ENCODE measurements at places on chromosomes 5 and 9.

GRCh38 chr5:132774896-132775295 is 2.1 kb downstream of the SEPTIN8 start:
- DNase-seq: no peak

DNA sequence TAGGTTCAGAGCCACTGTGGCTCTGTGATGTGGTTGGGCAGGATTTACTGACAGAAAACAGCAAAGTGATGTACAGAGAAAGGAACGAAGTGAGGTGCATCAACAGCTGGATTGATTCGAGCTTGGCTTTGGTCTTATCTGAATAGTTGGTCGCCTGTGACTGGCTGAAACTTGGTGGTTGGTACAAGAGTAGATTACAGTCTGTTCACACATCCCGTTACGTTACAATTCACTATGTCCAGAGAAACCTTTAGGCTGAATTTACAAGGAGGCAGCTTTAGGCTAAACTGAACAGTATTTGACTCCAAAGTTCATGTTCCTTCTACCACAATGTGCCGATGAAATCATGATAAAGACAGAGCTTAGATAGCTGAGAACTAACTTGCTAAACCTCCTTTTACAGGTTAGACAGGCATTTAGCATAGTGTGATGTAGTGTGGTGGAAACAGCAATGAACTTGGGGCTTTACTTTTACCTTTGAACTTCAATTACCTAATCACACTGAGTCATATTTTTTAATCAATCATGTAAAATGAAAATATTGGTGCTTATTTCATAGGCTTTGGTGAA is 210.2 kb upstream of the PUM3 start:
- no peak for DNase-seq

GRCh38 chr5:120326651-120327050 is 137.4 kb upstream of the PRR16 start:
- DNase-seq: no peak

DNA sequence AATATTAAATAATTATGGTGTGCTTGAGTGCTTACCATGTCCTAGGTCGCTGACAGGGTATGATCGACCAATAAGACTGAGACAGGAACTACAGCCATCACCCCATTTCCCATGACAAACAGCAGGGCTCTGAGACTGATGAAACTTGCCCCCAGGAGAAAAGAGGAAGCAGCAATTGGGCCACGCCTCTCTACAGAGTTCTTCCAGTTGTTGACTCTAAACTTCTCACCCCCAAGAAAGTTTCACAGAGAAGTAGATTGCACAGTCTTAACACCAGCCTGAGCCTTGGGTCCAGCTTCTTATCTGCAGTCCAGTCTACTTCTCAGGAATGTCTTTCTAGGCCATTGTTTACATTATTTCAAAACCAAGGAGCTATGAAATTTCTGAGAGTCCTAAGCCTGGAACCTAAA is 182.2 kb upstream of the ANKRD55 start:
- no peak for DNase-seq

- no peak for DNase-seq
These were observed 72.0 kb upstream of the CEP78 start for GRCh38 chr9:78163834-78164233.

GRCh38 chr9:35727676-35728040 is 4.3 kb downstream of the TLN1 start:
- no peak for DNase-seq

- no peak for DNase-seq
These were observed 78.2 kb downstream of the SNX18 start for GRCh38 chr5:54595721-54596120.

DNA sequence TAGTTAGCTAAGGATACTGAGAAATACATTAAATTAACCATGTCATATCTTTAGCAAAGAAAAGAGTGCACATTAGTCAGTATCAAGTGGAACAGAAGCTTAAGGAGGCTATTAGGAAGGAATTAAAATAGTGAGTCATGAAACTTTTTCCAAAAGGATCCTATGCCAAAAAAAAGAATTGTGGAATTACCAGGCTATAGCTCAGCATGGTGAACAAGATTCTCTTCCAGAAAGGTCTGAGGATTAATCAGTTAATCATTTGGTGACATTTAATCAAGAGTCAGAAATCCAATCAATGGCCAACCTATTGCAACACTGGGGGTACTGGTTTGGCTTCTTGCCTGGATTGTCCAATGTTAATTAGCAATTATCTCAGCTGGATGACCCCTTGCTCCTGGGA is 244.5 kb upstream of the NMUR2 start:
- DNase-seq: no peak

DNA sequence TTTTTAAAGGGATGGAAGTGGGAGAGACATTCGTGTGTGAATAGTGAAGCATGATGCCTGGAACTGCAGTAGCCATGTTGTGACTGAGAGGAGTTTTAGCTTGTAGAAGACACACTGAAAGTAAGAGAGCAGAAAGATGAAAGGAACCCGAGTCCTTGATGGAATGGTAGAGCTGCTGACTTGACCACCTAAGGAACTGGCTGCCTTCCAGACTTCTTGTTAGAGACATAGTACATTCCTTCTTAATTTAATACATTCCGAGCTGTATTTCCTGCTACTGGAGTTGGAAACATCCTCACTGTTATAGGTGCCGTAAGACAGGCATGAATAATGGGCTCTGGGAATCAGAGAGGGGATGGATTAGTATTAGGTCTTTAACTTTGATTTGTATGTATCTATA is 7.4 kb downstream of the CER1 start:
- peak; percentile 3 for DNase-seq

GRCh38 chr9:121619545-121620324 is 31.7 kb upstream of the DAB2IP start:
- no peak for DNase-seq

- no peak for DNase-seq
These were observed 129.3 kb downstream of the ENTREP1 start for GRCh38 chr9:69454321-69454720.

- no peak for DNase-seq
These were observed 55.4 kb upstream of the PPARGC1B start for GRCh38 chr5:149674686-149675085.

GRCh38 chr5:92207151-92207550 is 824.0 kb upstream of the ARRDC3 start:
- DNase-seq: no peak

- DNase-seq: peak; percentile 83
These were observed 7.7 kb downstream of the B4GALT7 start for GRCh38 chr5:177607452-177608192.

- DNase-seq: peak; percentile 53
These were observed 739 bp downstream of the PPP2CA start for GRCh38 chr5:134224888-134225779.

GRCh38 chr9:32413424-32413823 is 29.0 kb downstream of the ACO1 start:
- no peak for DNase-seq

DNA sequence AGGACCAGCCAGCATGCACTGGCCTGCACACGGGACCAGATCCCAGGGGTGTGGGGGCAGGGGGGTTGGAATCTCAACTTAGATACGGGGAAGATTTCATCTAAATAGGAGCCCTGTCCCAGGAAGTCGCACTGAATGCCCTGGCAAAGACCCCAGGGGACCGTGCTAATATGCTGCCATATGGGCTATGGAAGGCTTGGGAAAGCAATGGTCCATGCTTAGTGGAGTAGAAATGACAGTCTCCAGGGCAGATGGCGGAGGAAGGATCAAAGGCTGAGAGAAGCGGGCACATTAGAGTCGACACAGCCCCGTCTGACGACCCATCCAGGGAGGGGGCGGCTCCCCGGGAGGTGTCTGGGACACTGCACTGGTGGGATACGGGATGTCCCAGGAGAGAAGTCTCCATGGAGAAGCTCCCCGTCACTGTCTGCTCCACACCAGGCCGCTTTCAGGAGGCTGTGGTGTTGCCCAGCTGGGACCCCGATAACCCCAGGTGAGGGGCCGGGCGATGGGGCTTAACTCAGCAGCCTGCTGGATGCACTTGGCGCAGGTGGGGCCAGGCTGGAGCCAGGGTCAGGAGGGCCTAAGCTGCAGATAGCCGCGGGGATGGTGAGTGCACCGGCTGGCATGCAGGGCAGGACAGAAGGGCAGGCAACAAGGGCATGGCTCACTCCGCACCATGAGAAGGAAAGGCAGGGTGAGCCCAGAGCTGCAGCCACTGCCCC is 377.7 kb upstream of the IRX1 start:
- no peak for DNase-seq

- DNase-seq: peak; percentile 66
These were observed 17.1 kb downstream of the KCTD16 start for GRCh38 chr5:144187699-144188294.

DNA sequence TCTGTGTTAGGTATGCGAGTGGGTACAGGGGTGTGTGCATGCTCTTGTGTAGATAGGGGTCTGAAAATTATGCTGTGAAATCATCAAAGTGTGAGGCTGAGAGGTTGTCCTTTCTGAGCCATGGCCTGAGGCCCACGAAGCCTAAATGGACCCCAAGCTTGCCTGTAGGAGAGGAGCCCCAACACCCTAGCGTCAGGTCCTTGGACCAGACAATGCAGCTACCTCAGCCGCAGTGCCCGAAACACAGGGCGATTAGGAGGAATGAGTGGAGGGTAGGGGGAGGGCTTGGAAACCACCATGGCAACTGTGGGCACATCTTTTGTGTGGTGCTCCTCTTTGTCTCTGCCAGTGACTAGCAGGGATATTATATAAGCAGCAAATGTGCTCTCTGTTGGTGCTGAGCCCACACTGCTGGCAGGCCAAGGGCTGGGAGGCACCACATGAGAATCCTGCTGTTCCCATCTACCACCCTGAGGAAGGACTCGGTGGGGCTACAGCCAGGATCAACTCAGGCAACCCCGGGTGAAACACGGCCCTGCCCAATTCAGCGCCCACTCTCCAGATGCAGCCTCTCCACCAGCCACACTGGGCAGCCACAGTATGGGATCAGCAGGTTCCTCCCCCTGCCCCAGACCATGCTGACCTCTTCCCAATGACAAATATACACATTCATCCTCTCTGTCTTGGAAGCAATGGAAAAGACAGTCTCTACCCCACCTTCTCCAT is 84.6 kb upstream of the FSTL4 start:
- no peak for DNase-seq

DNA sequence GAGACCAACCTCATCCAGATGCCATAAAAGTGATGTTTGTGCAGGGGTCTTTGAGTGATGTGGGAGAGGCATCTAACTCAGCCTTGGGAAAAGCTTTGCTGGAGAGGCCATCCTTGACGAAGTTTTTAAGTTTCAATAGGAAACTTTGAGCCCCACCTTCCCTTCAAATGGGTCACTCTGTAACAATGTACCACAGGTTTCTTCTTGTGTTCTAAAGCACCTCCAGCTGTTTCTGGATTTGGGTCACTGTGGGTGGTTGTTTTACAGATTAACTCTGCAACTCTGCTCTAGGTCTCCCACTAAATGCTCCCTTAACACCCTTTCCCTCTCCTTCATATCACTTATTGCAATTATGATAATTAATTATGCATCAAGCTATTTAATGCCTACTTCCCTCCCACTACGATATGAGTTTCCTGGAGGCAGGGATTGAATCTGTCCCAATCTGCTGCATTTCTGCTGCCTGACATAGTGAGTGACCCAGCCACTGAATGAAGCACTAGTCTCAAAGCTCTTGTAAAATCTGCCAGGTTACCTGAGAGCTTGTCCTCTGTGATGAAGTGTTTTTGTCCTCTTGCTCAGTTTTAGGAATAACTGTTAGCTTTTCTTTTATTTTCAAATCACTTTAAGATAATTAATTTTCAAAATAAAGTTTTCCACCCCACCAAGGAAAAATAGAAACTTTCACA is 60.5 kb upstream of the PUM3 start:
- DNase-seq: no peak

DNA sequence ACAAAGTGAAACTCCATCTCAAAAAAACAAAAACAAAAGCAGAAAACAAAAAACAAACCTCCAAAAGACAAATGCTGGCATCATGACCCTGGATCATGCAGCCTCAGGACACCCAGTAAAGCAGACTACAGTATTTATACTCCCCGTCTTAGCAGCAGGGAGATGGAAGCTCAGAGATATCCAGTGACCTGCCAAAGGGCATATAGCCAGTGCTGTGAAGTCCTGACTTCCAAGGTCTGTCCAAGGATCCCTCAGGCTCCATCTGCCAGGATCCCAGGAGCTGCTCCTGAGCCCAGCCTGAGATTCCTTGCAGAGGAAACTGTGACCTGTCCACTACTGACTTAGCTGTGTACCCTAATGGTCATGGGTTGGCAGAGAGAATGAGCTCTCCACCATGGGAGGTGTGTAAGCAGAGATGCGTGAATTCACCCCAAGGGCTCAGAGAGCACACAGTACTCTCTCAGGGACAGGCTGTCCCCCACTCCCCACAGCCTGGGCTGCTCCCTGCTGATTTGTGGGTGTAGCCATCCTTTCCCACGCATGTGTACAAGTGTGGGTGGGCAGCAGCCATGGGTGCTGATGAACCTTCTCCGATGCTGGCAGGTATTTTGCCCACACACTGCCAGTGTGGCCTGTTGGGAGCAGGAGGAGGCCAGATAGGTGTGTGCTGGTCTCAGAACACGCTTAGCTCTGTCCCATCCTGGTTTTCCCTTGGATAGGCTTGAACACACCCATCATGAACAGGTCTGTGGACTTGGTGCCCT is 2.1 kb upstream of the WNK2 start:
- no peak for DNase-seq

DNA sequence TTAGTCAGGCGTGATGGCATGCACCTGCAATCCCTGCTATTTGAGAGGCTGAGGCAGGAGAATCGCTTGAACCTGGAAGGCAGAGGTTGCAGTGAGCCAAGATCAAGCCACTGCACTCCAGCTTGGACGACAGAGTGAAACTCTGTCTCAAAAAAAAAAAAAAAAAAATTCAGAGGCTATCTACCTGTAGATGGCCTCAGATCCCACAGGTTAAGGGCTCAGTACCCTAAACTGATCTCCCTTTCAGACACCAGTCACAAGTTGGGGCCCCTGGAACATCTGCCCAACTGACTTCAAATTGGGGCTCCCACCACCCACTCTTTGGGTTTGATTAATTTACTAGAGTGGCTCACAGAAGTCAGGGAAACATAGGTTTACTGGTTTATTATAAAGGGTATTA is 65.4 kb upstream of the ERCC6L2 start:
- DNase-seq: no peak

- DNase-seq: no peak
These were observed 32.7 kb upstream of the ALDH1B1 start for GRCh38 chr9:38359689-38360385.

- no peak for DNase-seq
These were observed 18.1 kb downstream of the MAMDC2 start for GRCh38 chr9:70061776-70062175.

GRCh38 chr5:179223961-179224360 is 121.3 kb downstream of the ADAMTS2 start:
- DNase-seq: no peak

GRCh38 chr9:128232528-128233428 is 29.6 kb downstream of the DNM1 start:
- no peak for DNase-seq

DNA sequence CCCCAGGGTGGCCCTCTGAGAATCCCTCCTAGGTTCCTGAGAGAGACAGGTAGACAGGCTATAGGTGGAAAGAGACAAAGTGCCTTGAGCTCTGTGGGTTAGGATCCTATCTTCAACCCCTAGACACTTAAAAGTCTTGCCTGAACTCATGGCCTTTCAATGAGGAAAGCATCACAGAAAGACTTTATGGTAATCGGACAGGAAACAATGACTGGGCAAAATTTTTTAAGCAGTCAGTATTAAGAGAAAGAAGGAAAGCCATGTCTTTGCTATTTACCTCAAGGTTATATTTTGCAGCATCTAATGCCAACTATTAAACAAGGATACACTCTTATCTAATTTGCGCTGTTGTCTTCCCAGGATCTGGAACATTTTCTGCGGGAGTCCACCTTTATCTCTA is 93.2 kb downstream of the PCSK1 start:
- DNase-seq: no peak

Data from urothelium cell line (cell line).